ENCODE measurements at places on chromosomes 6 and 20.
A peak's percentile ranks its signal among the peaks of the same experiment; 100 is the strongest.

DNA sequence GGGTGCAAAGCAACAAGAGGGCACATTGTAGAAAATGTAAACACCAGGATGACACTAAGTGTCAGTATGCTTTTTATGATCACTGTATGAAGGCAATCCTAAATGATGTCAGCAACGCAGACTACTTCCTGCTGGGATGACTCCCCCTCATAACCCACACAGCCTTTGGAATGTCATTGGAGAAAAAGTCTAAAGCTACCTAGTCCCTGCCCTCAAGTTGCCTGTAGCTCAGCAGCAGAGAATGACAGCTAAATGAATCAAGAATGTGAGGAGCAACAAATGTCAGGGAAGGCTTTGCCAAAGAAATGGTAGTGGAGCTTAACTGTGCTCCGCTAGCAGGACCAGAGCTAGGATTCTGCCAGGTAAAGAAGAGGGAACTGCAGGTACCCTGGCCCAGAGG is 555.6 kb downstream of the CD83 start:
- DNase-seq = no peak

- no peak for DNase-seq
Measured at GRCh38 chr6:25389471-25389870, 110.3 kb downstream of the CARMIL1 start.

GRCh38 chr6:41939176-41939847 is 2.3 kb downstream of the CCND3 start:
- DNase-seq = peak; percentile 58

- DNase-seq = no peak
Measured at GRCh38 chr6:124285146-124285545, 481.5 kb downstream of the NKAIN2 start.

- DNase-seq = no peak
Measured at GRCh38 chr20:17833036-17833674, 133.4 kb downstream of the BANF2 start.

DNA sequence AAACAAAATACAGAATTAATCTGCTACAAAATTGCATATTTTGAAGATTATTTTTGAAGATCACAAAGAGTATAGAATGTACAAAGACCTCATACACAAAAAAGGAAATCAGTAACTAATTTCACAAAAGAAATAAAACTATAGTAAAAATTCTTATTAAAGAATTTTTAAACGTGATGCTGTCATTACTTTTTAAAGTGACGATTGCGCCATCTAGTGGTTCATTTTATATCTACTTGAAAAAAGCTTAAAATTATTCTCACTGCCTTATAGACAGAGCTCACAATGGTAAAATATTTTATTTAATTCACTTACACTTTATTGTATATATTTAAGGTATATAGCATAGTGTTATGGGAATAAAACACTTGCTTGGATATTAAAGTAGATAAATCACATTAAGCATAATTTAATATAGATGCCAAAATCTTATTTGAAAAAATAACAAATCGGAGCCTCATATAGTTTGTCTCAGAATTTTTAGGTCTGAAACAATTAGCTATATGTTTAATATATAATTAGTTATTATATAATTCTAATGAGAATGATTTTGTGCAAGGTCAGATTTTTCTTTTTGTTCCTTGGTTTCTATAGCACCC is 128.8 kb downstream of the PHF3 start:
- DNase-seq = no peak

- no peak for DNase-seq
Measured at GRCh38 chr6:20790032-20790791, 256.0 kb downstream of the CDKAL1 start.

GRCh38 chr20:19887556-19888268 is 129.4 kb upstream of the NAA20 start:
- DNase-seq = no peak

- no peak for DNase-seq
Measured at GRCh38 chr6:17867880-17868279, 119.6 kb downstream of the KIF13A start.

GRCh38 chr20:46211331-46211722 is 93.2 kb downstream of the CD40 start:
- no peak for DNase-seq

- no peak for DNase-seq
Measured at GRCh38 chr6:162613310-162613709, 114.3 kb downstream of the PRKN start.

- no peak for DNase-seq
Measured at GRCh38 chr6:151680846-151681432, 126.5 kb upstream of the ESR1 start.

GRCh38 chr6:108953681-108954080 is 105.5 kb downstream of the ARMC2 start:
- no peak for DNase-seq

GRCh38 chr6:107715550-107716321 is 108.4 kb downstream of the SCML4 start:
- DNase-seq = no peak

DNA sequence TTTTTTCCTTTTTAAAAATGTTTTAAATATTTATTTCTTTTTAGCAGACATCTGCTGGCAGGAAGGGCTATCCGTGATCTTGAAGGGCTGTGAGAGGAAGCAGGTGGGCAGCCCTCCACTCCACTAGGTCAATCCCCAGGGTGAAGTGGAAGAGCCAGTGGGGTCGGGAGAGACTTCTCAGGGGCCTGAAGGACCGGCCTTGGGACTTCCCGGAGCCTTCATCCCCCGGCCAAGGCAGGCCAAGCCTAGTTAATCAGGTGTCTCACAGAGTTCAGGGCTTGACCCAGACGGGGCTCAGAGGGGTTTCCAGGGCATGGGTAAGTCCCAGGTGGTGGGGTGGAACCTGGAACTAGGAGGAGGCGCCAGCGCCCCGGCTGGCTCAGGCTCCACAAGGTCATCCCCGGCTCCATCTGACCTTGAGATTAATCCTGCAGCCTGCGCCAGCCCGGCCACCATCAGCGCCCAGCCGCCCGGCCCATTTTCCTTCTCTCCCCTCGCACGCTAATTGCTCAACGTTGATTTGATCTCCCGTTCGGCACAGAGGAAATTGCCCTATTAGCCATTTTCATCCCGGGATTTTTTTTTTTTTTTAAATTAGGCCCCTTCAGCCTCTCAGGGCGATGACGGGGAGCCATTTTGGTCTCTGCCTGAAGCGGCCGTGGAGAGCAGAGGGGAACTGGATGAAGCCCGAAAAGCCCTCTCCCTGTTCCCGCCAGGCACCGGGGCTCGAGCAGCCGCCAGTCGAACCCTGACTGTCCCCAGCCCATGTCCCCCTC is 44.4 kb downstream of the MDFI start:
- DNase-seq = no peak

Measured in stimulated activated CD4-positive, alpha-beta T cell treated with anti-CD3 and anti-CD28 coated beads, TNF-alpha, amount 100 ng/mL, for 24 hours (primary cell).